NCI-H1092 (cell line): ENCODE measurements at places on chromosomes 4 and X.
A peak's percentile ranks its signal among the peaks of the same experiment; 100 is the strongest.

DNA sequence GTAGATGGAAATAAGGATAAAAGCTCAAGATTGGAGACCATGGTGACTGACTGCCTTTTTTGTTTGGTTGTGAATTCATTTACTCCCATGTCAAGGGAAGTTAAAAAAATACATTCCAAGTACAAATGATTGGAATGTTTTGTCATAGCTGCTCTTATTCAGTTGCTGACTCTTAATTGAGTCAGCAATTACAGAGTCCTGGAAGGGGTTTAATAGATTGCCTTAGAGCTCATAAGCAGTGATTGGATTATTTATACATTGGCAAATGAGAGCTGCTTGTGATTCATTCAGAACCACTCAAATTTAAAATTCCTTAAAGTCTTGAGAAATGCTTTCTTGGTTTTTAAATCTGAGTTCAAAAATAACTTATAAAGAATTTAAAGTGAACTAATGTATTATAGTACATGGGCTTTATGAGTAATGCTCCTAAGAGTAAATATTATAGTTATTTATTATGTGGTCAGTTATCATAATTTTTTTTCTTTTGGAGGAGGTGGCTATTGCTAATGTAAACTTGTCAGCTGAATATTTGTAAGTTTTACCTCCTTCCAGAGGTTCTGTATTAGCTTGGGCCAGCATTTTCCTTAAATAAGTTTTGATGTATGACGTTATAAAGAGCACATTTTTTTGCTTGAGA, 13.6 kb downstream of the JADE1 start:
- no peak for DNase-seq

DNA sequence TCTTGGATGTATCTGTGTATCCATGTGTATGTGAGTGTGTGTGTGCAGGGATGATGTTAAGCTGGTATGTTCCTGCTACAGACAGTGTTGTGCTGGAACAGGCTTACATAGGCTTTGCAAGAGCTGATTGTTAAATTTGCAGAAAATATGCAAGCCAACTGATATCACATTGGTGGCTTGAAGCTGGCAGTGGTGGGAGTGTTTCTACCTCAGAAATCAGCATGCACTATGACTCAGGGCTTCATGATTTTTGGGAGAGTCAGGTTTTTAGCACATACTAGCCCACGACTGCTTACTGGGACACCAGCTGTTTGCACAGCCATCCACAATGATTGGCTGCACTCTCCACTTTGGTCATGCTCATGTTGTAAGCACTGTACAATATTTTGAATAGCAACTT, 261.8 kb downstream of the DHX15 start:
- DNase-seq, result no peak

- DNase-seq, result no peak
Measured at GRCh38 chrX:38675856-38676255, 114.5 kb downstream of the TSPAN7 start.

GRCh38 chr4:87679449-87680169, 29.5 kb downstream of the DMP1 start:
- DNase-seq, result peak; percentile 6

DNA sequence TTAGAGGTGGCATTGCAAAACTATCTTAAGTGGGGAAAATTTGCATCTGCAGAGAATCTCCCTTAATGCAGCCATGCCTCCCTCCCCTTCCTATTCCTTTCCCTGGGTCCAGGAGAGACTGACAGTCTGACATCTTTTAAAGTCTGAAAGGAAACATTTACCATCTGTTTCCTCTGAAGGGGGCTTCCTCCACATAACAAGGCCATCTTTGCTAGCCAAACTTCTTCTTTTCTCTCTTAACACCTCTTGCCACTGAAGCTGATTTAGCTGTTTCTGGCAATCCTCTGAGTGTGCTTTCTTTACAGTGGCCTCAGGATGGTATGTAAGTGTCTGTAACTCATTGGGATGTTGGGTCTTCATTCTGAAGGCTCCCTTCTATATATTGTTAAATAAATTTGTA, 34.6 kb upstream of the AADAT start:
- no peak for DNase-seq

DNA sequence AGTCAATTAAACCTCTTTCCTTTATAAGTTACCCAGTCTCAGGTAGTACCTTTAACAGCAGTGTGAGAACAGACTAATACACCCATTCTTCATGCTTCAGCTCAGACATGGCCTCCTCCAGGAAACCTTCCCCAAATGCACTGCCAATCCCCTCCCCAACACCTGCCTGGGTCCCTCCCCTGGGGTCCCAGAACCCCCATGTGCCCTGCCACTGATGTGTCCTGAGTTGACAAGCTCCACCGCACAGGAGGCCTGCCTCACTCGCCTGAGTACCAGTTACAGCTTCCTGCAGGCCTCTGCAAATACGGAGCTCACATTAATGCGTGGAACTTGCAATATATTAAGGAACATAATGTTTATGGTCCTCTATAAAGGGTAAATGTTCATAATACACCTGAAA, 34.9 kb upstream of the CRMP1 start:
- no peak for DNase-seq

GRCh38 chr4:57462843-57463242, 352.7 kb upstream of the IGFBP7 start:
- peak; percentile 53 for DNase-seq

DNA sequence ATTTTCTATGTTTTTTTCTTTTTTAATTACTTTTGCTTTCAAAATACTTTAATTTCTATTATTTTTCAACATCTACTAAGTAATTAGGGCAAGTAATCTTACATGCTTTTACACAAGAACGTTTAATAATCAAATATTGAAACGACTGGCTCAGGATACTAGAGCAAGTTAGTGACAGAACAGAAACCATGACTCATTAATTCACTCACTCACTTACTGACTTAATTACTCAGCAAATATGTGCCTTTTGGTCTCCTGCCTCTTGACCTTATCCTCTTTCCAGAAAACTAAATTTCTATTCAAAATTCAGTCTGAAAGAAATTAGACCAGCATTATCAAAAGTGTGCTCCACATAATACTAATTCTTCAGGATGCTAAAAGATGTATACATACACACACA, 314.9 kb upstream of the TEX13C start:
- no peak for DNase-seq

DNA sequence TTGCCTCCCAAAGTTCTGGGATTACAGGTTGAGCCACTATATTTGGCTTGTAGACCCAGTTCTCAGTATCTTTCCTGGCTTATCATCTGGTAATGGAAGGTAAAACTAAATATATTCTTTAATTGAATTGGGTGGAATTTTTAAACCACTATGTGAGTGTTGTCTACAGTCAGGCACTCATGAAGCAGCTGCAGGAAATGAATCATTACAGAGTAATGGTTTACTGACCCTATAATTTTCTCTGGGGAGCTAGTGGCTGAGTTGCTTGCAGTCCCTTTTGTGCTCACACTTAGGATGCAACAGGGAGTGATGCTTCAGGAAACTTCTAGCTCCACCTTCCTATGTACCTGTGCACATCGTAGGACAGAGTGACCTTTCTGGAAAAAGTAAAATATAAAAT, 4.1 kb upstream of the UGT2B7 start:
- no peak for DNase-seq

DNA sequence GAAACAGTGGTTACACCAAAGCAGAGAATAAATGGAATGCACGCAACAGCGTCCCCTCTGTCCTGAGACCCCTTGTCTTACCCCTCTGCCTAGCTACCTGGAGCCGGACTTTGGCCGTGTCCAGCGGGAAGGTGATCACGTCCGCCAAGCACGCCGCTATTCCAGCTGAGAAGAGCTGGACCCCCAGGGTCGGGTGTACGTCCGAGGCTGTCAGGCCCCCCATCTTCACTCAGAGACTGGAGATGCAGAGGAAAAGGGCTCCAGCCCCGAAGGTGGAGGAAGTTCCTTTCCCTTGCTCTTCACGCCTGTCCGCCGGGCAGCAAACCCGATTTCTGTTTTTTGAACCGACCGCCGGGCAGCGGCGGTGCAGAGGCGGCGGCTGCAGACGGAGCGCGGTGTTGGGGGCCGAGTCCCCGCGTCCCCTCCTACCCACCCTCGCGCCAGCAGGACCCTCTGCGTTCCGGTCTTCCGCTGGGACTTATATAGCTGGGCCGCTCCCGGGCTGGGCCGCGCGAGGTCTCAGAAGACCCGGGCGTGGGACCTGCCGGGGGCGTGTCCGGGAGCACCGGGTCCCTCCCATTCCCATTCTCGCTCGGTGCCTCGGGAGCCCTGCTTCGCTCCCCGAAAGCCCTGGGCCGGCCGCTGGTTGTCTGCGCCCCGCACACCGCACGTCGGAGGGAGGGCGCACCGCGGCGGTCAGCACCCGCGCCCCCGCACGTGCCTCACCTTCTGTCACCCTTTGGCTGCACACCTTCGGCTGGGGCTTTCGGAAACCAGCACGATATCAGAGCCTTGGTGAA, at the start of gene UCP1:
UCP1 (minus strand) TSS at position 455 of the 800 bp plus-strand sequence; CDS start at position 223, 232 bp downstream.
- DNase-seq, result no peak

DNA sequence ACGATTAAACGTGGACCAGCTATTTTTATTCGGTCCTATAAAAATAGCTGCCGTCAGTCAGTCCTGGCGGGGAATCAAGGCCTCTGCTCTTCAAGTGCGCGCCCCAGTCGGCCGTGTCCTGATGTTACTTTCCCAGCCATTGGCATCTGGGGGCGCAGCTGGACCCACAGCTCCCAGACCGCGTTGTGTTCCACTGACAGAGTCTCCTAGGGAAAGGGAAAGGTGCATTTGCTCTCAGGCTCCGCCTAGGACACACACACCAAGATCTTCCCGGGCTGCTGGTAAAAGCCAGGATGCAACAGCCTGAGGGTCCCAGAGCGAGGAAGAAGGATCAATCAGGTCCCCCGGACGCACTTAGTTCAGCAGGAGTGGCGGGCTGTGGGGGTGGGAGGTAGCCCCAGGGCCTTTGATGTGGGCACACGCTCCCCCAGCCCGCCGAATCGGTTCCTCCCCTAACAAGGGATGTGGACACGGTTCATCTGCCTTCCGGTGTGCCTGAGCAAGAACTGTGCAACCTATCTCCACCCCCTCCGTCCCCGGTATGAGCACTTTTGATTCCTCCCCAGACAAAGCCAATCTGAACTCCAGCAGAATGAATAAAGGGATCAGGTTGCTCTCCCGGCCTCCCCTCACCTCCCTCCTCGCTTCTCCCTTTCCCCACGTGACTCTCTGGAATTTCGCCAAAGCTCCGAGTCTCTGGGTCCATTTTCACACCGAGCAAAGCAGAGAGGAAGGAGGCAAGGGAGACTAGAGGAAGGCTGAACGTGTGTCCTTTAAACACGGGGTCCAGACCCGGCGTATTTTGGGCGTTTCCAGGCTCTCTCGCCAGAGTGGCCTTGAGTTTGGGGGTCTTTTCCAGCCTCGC, 626 bp upstream of the FRAS1 start:
- DNase-seq, result peak; percentile 97
